T follicular helper cell (primary cell): ENCODE measurements at places on chromosomes 7 and 10.

- DNase-seq, result no peak
Measured at GRCh38 chr7:47714669-47715607, 133.0 kb upstream of the TNS3 start.

DNA sequence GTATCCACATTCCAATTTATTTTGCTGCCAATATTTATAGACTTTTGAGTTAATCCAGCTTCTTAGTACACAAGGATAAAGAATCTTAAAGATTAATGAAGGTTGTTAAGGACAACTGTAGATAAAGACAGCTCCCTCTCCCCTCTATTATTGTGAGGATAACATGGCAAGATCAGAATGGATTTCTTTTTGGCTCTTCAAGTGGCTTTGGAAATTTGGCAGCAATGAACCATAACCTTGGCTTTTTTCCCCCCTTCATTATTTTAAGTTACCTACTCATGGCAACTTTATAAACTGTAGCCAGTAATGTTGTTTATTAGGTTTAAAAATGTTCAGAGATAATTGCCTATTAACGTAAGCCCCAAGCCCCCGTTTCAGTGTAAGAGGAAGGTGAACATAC is 131.1 kb upstream of the SLC26A5 start:
- no peak for DNase-seq

DNA sequence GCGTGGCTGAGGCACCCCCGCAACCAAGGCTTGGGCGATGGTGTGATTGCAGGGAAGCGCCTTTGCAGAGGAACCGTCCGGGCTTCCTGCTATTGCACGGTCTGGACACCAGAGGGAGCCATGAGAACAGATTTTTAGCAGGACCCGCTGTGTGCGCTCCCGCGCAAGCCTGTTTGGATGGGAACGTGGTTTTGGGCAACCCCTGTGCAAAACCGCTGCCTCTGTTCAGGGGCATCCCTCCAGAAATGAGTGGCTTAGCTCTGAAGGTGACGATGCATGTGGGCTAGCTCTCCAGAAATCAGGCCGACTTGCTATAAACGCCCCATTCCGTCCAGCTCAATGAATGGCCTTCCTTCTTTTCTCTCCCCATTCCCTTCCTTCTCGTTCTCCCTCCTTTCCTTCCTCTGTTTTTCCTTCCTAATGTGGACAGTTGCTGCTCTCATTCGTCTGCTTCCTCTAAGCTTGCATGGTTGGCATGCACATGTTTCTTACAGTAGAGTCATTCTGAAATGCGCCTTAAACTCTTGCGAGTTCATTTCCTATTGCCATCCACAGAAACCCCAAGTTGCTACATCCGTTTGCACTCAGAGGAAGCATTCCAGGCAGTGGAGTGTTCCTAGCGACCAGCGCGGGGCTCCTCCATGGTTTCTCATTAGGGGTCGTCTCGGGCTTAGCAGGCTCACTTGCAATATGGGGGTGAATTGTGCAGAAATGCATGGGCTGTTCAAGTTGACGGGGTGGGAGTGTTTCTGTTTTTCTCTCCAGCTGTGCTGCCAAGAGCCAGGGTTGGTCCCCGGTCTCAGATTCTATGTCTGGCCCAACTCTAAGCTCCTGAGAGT is 302.5 kb upstream of the GALNT17 start:
- peak; percentile 18 for DNase-seq

- no peak for DNase-seq
Measured at GRCh38 chr7:110065121-110065520, 1025.8 kb upstream of the LRRN3 start.
